ENCODE measurements at places on chromosomes 16 and 17. TPM values are rescaled to one million over a fixed set of nuclear protein-coding genes. Genes with fewer than 3 reads are reported as not detected.

GRCh38 chr17:12877953-12878669 is 88.8 kb downstream of the ARHGAP44 start:
- ATAC-seq, result no peak

- ATAC-seq, result no peak
Measured at GRCh38 chr17:62719586-62719985, 88.5 kb downstream of the MARCHF10 start.

DNA sequence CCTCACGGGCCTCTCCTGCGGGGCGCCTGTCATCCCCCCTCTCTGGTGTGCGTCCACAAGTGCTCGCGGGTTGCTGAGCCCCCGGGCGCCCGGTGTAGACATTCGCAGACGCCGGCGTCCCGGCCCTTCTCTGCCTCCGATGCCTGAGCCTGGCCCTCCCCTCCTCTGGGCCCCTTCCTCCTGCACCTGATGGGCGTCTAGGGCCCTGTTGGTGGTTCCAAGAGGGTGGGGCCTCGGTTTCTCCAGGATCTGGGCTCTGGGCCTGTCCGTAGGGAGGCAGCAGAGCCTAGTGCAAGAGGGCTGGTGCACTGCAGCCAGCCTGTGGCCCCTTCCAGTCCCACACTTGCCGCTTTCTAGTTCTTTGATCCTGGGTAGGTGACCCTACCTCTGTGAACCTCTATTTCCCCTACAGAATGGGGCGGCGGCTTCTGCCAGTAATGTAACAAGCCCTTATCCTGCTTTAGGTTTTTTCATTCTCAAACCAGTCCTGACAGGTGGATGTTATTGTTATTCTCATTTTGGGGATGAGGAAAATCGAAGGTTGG is 623 bp downstream of the E4F1 start:
- peak; percentile 58 for ATAC-seq

DNA sequence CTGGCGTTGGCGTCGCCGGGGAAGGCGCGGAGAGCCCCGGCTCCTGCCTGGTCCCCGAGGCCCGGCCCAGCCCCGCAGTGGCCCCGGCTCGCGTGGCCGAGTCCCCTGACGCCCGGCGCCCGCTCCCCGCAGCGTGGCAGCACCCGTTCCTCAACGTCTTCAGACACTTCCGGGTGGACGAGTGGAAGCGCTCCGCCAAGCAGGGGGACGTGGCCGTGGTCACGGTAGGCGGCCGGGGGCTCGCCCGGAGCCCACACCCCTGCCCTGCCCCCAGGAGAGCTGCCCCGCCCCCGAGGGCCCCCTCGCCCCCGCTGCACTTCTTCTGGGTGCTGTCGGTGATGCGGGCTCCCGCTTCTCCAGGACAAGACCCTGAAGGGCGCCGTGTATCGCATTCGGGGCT is 466 bp downstream of the WDR90 start:
- peak; percentile 1 for ATAC-seq

DNA sequence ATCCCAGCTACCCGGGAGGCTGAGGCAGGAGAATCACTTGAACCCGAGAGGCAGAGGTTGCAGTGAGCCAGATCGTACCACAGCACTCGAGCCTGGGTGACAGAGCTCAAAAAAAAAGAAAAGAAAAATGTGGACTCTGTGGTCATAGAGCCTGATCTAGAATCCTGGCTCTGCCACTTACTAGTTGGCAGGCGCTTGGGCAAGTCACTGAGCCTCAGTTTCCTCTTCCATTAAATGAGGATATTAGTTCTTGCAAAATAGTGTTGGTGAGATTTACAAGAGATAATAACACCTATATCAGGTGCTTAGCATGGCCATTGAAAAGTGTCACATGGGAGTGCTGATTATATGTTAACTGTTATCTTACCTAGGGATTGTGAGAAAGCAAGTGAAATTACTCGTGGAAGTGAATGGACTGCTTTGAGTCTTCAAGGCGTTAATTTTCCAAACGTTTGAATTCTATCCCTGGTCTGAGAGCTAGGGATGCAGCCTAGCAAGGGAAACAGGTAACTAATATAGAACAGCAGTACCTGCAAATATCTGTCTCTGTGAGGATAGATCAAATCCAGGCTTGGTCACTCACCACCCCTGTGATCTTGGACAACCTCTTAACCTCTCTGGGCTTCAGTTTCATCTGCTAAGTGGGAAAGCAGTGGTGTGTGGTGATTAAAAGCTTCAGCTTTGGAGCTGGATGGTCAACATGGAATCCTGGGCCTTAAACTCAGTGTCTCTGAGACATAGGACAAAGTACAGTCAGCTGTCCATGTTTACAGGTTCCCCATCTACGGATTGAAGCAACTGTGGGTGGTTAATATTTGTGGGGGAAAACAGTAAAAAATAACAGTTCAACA is 953 bp upstream of the NSMCE1 start:
- ATAC-seq, result no peak

DNA sequence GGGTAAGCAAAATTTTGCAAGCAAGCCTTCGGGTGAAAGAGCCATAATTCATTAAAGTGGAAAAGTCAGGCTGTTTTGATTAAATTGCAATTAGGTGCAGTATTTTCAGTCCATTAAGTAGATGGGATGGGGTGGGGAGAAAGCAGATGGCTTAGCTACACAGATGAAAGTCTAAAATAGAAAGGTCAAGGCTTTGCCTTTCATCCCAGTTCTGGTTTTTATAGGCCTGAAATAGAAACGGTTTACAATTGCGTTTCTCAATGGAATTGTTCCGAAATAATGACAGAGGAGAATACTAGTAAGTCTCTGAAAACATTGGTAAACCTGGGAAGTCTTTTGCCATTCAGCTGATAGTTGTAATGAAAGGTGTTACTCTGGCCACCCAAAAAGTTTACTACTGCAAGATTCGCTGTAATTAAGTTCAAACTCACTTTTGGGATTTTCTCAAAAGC is 1.5 kb downstream of the PPM1E start:
- no peak for ATAC-seq

GRCh38 chr16:7765079-7765550 is 432.5 kb downstream of the RBFOX1 start:
- ATAC-seq, result no peak

DNA sequence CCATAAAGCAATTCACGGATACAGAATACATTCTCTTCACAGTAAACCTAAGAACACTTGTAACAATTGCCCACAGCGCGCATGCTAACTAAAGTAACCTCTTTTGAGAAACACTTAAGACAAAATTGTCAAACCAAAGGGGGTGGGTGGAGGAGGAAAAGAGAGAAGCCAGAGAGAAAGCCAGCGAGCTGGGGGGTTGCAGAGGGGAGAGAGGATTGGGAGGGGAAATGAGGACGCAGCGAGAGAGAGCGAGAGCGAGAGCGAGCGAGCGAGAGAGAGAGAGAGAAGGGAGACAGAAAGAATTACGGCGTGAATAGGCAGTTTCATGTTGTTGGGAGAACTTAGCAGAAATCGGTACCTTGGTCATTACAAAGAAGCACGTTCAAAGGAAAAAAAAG is 1.6 kb upstream of the HOXB7 start:
- no peak for ATAC-seq

TRPV3 gene
- total RNA-seq, result 1.3 TPM

KRTAP4-6 gene
- total RNA-seq, result not detected

SLFN14 gene
- total RNA-seq, result not detected

SIRT7 gene
- 46.2 TPM for total RNA-seq

TMEM220 gene
- 4.0 TPM for total RNA-seq

PYY gene
- not detected for total RNA-seq
